ENCODE measurements at places on chromosomes 3 and 15. TPM values are rescaled to one million over a fixed set of nuclear protein-coding genes. Genes with fewer than 3 reads are reported as not detected.

Gene EAF1
- total RNA-seq: 27.5 TPM

Gene BRK1
- total RNA-seq: 41.8 TPM

- DNase-seq: no peak
These were observed 1.0 kb upstream of the ZNF620 start for GRCh38 chr3:40504636-40505430.

DNA sequence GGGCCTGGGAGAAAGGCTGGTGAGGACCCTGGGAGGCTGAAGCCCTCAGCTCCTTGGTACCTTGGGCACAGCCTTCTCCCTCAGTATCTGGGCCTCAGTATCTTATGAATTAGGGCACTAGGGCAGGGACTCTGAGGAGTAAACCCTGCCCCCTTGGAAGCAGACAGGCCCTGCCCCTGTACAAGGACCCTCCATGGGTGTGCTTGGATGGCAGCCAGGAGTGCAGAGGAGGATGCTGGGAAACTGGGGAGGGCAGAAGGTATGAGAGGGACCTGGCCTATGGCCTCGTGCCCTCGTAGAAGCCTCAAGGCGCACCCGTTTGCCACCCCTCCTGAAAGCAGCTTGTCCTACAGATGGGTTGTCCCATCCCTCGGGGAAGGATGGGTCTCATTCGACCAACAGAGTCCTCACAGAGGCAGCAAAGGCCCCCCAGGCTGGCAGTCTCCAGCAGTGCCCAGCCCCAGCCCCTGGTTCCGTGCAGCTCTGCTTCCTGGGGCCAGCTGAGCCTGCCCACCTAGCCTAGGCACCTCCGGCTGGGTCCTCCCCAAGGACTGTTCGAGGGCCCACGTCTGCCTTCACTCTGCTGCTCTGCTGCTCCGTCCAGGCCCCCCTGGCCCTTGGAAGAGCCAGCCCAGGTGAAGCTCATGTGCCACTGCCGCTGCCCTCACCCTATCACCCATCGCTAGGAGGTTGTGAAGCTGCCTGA lies 15.3 kb upstream of the SEMA3F start:
- DNase-seq: no peak

- no peak for DNase-seq
These were observed 11.8 kb downstream of the KLF13 start for GRCh38 chr15:31338318-31338878.

GRCh38 chr3:133521946-133522345 lies 51.5 kb upstream of the CDV3 start:
- DNase-seq: no peak

Measured in right lobe of liver (tissue), 6 donors.